Activated T-cell treated with anti-CD3 and anti-CD28 coated beads, Interleukin-2, amount 50 U/mL, for 72 hours (primary cell): ENCODE measurements at places on chromosomes 5 and 9.

- no peak for DNase-seq
These were observed 3.2 kb upstream of the ANXA1 start for GRCh38 chr9:73148447-73148937.

DNA sequence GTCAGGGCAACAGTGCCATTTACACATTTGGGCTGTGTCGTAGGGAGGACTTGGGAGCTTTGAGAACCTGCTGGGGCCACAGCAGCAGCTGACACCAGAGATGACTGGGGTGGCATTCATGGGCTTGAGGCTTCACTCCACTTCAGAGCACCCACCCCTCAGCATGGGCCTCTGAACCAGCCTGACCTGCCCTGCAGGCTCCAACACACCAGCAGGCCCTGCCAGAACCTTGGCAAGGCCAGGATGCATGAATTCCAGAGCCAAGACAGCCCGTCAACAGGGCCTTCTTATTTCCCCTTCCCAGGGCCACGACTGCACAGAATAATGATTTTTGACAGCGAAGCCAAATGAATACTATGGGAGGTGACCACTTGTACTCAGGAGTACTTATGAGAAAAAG, 77.0 kb downstream of the SMIM23 start:
- no peak for DNase-seq

DNA sequence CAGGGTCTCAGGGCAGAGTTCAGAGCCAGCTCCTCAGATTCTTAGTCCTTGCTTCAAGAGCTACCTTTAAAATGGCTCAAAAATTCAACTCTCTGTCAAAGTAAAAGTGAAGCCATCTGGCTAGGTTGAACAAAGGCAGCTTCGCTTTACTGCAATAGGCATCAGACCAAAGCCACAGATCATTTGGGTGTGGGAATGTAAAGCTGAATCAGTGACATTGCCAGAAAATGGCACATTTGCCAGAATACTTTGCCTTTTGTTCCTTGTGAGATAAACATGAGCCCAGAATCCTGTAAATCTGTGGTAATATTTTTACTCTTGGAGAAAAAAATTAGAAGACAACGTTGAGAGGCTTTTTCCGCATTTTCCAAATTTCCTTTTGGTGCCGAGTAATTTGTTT, 210.5 kb downstream of the PALM2AKAP2 start:
- DNase-seq, result no peak

GRCh38 chr9:130101915-130102314, 48.2 kb downstream of the GPR107 start:
- DNase-seq, result no peak

- DNase-seq, result no peak
These were observed 107.2 kb upstream of the ICE1 start for GRCh38 chr5:5315068-5315980.
